ENCODE measurements at places on chromosomes 4 and X.

DNA sequence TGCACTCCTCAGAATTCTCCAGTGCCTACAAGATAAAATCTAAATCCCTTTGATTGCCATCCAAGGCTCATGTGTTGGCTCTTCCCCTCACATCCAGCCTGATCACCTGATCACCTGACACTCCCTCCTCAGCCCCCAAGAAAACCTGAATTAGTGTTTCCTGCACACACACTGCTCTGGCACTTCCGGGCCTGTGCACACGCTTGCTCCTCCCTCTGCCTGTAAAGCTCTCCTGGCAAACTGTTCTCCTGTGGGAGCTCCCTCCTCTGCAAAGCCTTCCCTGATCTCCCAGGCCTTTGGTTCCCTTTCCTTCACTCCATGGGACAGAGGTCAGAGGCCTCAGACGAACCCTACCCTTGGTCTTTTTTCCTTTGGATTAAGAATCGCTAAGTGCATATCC, 19.9 kb downstream of the PHKA2 start:
- DNase-seq, result no peak

DNA sequence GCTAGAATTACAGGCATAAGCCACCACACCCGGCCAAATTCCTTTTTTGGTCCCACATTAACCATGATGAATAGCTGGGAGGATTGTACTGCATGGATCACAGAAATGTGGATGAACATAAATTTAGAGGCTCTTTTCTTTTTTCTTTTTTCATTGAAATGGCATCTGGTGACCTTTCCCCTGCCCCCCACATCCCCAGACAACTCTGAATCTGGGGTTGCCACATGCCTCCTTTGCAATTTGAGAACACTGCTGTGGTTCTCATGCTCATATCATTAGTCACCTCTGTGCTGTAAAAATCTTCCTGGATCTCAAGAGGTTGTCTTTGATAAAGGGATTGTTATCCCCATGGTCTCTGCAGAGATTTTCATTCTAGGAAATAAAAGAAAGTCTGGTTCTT, 22.8 kb upstream of the FMR1NB start:
- no peak for DNase-seq

DNA sequence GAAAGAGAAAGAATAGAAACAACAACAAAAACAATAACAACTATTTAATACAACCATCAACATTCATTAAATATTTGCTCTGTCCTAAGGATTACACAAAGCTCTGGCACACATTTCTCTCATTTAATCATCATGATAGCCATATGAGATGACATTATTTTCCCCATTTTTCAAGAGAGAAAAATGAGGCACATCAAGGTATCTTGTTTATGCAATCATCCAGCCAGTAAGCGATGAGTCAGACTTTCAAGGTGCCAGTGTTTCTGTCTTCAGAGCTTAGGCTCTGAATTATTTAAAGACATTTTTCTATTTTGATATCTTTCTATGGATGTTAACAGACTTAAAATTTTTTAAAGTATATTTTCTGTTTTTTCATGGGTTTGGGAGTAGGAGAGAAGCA, 541.8 kb upstream of the SMIM31 start:
- DNase-seq, result no peak

DNA sequence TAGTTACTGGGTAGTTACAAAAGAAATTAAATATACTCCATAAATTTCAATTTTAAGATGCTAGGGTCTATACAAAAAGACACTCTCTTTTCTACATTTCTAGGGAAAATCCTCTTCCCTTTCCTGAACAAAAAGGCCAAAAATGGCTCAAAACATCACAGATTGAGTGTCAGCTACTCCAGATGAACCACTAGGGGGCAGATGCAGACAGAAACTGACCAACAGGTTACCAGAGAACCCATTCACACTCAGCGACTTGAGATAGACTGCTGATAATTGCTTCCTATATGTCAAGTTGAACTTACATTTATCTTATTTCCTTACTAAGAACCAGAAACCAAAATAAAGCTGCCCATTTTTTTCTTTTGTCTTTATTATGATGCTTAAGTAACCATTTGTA, 83.4 kb upstream of the MID1IP1 start:
- no peak for DNase-seq

GRCh38 chr4:73729534-73730165, 10.7 kb upstream of the CXCL8 start:
- no peak for DNase-seq

- DNase-seq, result no peak
These were observed 1029.7 kb upstream of the TENM3 start for GRCh38 chr4:181213551-181213950.

DNA sequence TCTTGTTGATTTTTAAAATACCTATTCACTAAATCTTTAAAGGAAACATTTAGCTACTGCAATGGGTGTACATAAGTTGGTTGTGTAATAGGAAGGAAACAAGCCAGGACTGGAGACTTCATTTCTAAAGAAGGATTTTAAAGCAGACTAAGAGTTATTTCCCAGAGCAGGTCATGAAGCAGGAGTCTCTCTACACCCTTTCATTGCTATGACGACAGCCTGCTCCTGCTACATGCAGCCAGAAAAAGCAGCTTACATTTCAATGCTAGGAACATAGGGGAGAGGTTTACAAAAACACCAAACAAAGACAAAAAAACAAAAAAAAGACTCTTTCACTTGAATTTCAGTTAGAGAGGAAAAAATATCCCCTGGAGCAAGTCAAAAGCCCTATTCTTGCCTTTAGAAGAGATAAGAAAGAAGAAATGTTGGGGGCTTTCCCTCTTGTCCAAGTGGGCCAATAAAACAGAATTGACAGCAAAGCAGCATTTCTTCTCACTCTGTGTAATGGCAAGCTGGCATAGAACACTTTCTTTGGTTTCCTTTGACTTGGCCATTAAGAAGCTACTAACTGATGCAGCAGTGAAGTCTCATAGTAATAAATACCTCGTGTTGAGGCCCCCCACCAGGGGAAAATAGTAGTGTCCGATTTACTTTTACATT, 3.4 kb downstream of the SPARCL1 start:
- no peak for DNase-seq

- DNase-seq, result no peak
These were observed 33.6 kb upstream of the RPL34 start for GRCh38 chr4:108586778-108587177.

DNA sequence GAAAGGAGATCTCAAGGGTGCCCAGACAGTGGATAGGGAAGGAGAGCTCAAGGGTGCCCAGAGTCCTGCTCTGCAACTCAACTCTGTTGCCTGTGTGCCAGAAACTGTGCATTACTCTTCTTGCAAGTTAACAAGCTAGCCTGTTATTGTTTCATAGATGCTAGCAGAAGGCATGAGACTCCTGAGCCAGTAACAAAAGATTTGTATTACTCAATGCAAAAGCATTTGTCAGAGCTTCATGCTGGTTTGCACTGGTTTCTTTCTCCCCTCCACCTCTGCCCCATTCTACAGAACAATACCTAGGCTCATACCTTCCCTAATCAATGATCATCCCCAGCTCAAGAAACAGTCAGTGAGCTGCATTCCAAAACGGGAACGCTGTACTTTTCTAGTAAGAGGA, 124.5 kb upstream of the NEIL3 start:
- no peak for DNase-seq

- peak; percentile 19 for DNase-seq
These were observed 26.8 kb upstream of the GRXCR1 start for GRCh38 chr4:42865572-42866189.

GRCh38 chrX:10199212-10199611, 42.4 kb downstream of the CLCN4 start:
- DNase-seq, result no peak

DNA sequence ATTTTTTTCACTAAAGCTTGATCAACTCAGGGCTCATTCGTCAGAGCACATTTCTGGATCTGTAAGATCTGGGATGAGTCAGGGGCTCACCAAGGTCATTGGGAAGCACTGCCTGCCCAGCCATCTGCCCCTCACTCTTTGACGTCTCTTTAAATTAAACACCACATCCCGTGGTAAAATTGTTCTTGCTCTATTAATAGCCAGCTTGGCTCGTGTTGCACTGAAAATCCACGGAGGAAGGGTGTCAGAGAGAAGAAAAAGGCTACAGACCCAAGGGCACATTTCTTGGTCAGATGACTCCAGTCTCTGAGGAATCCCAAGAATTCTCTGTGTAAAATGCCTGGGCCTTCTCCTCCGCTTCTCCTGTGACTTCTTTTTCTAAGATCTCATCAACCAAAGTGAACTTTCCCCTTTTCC, 45.7 kb upstream of the GATB start:
- no peak for DNase-seq

GRCh38 chr4:120829113-120829831, 93.3 kb downstream of the PRDM5 start:
- DNase-seq, result no peak

GRCh38 chr4:2336659-2337058, 74.8 kb upstream of the MXD4 start:
- DNase-seq, result no peak

Data from stimulated activated CD4-positive, alpha-beta T cell treated with anti-CD3 and anti-CD28 coated beads, Interleukin-1b, Interleukin-23, amount 100 ng/mL, for 48 hours (primary cell).